ENCODE measurements at places on chromosomes 5 and 9. TPM values are rescaled to one million over a fixed set of nuclear protein-coding genes. Genes with fewer than 3 reads are reported as not detected.

DNA sequence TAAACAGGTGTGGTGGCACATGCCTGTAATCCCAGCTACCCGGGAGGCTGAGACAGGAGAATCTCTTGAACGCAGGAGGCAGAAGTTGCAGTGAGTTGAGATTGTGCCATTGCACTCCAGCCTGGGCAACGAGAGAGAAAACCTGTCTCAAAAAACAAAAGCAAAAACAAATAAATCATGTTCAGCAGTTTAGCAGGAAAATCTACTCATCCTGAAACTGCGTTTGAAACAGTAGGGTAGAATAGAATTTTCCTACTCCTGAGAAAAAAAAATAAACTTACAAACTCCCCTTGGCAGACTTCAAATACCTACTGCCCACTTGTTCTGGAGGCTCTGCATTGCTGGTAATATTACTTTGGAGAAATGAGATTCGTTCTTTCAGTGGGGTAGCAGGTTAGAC is 367.7 kb downstream of the GADD45G start:
- no peak for DNase-seq

- DNase-seq = no peak
These were observed 10.7 kb downstream of the NFIL3 start for GRCh38 chr9:91412941-91413340.

- DNase-seq = no peak
These were observed 15.9 kb downstream of the NFIL3 start for GRCh38 chr9:91407580-91408318.

DNA sequence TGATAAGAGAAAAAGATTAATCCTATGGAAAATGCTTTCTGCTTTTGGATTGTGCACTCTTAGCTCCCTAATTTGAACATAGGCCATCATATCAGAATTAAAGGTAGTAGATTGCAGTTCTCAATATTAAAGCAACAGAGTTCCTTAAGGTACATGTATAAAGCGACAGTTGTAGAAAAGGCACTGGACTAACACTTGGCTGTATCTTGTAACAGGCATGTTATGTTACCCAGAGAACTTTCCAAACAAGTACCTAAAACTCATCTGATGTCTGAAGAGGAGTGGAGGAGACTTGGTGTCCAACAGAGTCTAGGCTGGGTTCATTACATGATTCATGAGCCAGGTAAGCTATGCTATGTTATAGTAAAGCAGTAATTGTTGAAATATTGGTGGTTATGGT is 3.3 kb upstream of the SECISBP2 start:
- no peak for DNase-seq

DNA sequence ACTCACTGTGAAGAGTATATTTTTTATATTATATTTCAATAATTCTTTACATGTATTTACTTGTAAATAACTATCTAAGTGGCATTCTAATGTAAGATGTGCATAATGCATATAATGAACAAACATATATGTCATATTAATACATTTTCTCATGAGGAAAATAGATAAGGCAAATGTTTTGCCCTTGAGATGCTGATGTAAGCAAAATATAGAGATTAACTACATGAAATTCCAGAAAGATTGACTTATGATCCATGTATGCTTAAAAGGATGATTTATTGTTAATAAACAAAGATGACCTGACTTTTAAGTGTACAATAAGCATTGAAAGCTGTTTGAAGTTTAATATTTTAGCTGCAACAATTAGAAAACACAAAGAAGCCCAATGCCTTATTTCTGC is 559.9 kb downstream of the PTPRD start:
- no peak for DNase-seq

Gene PFN3
- not detected for total RNA-seq

Measured in fibroblast of villous mesenchyme (primary cell).